NCI-H2081 treated with DMSO at 0.1 percent for 48 hours (cell line): ENCODE measurements at places on chromosomes 4 and X.

- no peak for DNase-seq
Measured at GRCh38 chr4:121574618-121575017, 122.2 kb downstream of the ANXA5 start.

DNA sequence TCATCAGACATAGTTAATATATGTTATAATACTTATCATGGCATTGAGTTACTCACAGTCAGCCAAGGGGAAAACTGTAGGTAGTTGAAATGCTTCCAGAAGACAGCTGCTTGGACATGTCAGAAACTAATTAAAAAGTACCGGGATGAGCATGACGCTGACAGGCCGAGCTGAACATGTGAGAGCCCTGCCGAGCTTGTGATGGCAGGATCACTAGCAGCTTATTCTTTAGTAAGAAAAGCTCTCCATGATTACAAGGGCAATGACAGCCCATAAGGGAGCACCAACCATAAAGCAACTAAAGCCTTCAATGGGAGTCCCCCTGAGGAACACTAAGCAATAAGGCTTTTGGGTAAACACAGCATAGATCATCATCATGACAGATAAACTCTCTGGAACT is 435.6 kb downstream of the TLL1 start:
- DNase-seq: no peak

DNA sequence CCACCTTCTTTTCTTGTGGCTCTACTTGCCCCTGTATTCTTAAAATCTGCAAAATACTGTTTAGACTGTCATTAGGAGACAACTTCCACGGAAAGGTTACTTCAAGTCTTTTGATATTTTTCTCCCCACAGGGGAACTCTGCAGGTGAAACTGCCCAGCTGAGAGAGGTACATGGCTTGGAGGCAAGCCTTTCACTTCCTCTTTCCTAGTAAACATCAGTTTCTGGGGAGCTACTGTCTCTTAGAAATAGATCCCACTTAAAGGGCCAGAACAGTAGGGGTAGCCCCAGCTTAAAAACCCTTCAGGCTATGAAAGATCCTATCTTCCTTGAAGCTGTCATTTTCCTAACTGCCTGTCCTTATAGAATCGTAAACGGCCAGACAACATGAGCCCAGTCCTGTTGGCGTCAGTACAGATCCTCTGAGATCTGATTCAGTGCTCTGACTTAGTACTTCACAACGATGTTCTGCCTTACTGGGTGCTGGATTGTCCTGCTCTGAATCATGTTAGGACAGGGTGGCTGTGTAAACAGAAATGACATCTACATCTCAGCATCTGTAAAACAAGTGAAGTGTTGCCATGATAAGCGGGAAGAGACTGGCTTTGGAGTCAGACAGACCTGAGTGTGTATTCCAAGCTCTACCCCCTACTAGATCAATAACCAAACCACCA is 102.1 kb downstream of the ITIH6 start:
- no peak for DNase-seq

GRCh38 chrX:152917656-152918579 is 20.1 kb downstream of the ZNF185 start:
- no peak for DNase-seq

- no peak for DNase-seq
Measured at GRCh38 chr4:107131295-107131694, 95.2 kb upstream of the DKK2 start.

DNA sequence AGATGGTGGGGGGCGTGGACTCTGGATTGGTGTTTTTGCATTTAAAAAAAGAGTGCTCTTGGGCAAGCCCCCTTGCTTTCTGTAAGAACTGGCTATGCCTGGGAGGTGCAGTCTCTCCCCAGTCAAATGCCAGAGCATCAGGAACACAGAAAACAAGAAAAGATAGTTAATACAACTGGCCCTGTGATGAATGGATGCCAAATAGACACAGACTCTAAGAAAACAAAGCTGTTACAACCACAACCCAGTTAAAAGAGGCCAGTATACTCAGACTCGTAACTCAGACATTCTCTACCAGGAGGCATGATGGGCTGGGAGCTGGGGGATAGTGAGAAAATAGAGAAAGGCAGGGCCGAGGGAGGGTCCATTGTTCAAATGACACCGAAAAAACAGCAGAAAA is 32.5 kb upstream of the C1QTNF7 start:
- no peak for DNase-seq

GRCh38 chrX:15781961-15782699 is 8.2 kb upstream of the ZRSR2 start:
- DNase-seq: no peak

DNA sequence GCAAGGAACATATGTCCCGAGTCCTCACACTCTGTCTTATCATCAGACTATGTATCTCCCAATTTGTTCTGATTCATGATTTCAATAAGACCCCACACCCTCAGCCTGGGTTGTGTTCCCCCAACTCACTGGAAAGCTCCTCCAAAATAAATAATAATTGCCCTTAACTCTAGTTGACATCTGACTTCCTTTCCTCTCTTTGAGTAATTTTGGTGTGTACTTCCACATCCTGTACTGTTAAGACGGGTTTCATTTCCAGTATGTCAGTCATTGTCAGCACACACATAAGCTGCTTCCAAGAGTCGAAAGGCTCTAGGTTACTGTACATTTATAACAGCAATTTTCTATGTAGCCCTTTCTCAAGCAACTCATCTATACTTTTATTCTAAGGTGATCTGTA is 52.2 kb upstream of the C1QTNF7 start:
- DNase-seq: no peak

DNA sequence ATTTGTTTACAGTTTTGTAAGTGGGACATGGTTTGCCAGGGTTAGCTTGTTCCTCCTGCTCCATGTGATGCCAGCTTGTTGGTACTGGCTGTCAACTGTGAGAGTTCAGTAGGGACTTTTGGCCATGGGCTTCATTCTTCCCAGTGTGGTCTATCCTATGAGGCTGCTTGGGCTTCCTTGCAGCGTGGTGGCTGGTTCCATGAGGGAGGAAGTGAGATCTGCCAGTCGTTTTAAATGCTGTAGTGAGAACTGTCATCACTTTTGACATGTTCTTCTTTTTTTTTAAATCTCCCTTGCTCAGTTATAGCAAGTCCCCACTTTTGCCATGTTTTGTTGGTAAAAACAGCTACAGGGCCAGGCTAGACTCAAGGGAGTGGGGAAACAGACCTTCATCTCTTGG is 15.9 kb downstream of the NSD2 start:
- DNase-seq: no peak

- DNase-seq: no peak
Measured at GRCh38 chr4:84238247-84239090, 260.6 kb downstream of the NKX6-1 start.

GRCh38 chrX:43974741-43975465 is 1.7 kb upstream of the NDP start:
- DNase-seq: no peak

DNA sequence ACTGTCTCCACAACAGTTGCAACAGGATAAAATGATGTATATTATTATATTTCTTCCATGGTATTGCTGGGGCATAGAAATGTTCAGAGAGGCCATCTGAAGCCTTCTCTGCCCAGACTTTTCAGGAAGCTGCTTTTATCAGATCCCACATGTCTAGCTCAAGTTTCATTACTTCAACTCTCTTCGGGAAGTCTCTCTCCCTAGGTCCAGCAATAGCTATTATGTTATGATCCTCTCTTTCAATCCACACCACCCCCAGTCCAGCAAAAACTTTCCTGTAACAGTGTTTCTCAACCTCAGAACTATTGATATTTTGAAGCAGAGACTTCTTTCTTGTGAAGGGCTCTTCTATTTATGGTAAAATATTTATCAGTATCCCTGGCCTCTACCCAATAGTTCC is 44.9 kb downstream of the CXCL1 start:
- DNase-seq: no peak

DNA sequence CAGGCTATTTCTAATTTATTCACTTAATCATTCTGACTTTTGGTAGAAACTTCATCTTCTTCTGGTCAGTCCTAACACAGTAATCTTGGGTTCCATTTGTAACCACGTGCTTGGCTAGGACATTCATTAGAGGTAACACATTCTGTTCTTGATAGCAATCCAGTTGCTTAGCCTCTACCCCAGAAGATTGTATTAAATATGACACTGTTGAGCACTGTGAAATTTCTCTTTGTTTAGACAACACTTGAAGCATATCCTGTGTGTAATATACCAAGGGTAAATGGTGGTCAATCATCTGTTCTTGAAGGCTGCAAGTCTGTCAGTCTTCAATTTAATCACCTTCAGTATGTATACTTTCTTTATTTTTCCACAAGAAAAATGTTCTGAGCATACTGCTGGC is 523.0 kb downstream of the ANKRD50 start:
- no peak for DNase-seq

GRCh38 chr4:94342694-94343093 is at the start of gene HPGDS:
TSS of gene HPGDS (minus strand) at chr4:94342836. CDS start at chr4:94334629, 8,207 bp downstream.
- no peak for DNase-seq

DNA sequence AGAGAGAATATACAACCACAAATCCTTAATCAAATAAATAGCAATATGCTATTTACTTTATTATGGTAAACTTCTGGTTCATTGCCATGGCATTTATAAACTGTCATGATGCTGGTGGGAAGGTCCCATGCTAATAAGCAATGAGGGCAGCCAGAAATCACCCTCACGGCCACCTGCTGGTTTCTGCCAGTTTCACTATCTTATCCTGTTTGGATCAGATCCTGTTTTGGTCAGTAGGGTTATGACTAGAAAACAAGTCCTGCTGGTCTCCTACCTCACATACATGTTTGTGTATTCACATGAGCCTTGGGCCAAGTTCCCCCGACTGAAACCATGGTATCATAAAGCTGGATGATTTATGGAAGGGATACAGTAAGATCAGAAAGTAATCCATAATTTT is 28.1 kb downstream of the XAGE5 start:
- DNase-seq: no peak

DNA sequence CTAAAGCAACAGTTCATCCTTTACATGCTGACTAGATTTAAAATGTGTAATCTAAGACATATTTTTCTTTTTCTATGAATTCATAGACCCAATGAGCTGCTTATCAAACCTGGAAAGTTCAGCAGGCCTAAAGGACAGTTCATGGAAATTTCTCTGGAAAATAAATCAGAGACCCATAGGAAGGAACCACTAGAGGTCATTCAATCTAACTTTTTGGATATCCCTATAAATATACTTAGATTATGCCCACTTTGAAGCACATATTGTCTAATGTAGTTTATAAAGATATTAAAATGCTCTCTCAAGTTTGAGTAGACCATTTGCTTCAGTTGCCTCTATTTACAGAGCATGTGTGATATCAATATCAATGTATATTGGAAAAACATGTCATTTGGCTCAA is 473.0 kb downstream of the FAT4 start:
- no peak for DNase-seq

GRCh38 chr4:76856243-76857073 is 41.5 kb downstream of the SOWAHB start:
- no peak for DNase-seq

GRCh38 chr4:4867375-4868039 is 8.0 kb downstream of the MSX1 start:
- DNase-seq: no peak

GRCh38 chr4:22220965-22221364 is 272.4 kb upstream of the KCNIP4 start:
- DNase-seq: no peak

DNA sequence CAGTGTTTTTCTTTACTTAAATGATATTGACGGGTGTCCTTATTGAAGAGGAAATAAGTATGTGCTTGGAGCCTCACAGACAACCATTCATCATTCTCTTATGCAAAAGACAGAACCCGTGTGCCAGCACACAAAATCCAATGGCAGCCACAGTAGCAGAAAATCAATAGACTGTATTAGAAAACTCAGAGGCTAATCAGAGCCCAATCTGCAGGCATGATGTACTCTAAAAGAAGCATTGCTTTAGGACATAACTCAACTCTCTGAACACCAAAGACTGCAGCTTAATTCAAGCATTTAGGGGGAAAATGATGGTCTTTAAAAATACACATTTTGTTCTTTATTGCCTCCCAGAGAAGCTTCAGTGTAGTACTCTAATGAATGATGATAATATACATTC is 476.9 kb downstream of the PDHA2 start:
- no peak for DNase-seq

DNA sequence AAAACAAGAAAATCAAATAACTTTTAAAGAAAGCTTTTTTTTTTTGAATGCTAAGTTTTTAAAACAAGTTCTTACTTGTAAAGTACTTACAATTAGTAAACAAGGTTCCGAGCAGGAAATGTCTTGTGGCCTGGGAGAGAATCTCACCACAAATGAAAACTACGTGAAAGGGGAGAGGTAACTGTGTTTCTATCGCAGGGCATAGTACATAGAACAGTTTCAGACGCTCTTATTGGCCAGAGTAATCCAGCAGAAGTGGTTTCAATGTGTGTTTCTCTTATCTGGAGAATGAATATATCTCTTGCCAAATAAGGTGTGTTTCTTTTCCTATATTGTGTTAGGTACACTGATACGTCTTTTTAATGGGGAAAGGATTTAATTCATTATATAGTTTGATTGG is at the start of gene PLAC8:
Gene PLAC8, minus strand, starts transcription at position 154 of the 400 bp plus-strand sequence. CDS start 6,808 bp downstream, outside the sequence.
- no peak for DNase-seq

DNA sequence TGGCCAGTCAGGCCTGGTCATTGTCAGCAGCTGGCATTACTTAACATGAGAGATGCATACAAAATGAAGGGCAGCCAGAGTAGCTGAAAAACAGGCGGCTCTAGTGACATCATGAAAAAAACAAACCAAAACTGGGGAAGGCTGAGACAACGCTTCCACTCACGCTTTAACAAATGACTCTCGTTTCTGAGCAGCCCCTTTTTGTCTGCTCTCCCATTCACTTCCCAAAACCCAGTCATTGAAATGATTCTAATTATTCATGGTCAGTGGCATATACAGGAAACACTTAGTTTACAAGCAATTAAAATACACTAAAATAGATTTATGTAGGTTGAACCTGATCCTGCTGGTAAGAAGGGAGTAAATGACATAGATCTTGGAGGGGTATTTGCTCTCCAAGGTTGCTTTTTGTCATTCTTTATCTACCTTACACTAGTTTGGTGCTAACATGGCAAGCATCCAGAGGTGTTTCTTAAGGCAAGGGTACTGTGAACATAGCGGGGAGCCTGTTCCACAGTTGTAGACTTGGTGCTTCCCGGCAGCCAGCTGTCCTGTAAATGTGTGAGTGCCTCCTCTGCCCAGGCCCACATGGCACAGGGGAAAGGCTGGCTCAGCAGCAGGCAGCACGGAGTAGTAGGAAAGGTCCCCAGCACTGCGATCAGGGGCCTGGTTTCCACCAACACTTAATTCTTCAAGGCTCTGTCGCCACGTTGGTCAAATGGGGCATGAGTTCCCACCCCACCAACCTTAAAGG is 61.2 kb upstream of the CITED1 start:
- DNase-seq: peak; percentile 43

- DNase-seq: no peak
Measured at GRCh38 chr4:16142598-16143310, 58.9 kb upstream of the PROM1 start.

- DNase-seq: no peak
Measured at GRCh38 chr4:180084561-180084960, 2158.6 kb upstream of the TENM3 start.

- no peak for DNase-seq
Measured at GRCh38 chr4:168124008-168124641, 31.8 kb downstream of the ANXA10 start.

DNA sequence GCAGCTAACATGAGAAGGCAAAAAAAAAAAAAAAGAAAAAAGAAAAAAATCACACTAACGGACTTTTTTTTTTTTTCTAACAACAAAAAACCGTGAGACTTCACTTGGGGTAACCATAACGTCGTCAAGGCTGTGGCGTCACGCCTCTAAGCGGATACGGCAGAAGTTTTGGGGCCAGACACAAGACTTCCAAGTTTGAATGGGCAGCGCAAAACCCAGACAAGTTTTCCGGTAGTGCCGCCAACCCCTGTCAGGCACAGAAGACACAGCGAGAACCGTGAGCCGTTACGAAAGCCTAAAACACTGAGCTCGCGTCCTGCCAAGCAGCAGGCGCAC is 556 bp upstream of the SMARCA5 start:
- no peak for DNase-seq
